ENCODE measurements at places on chromosomes 12 and 14.

- peak overlapping the region; percentile 71 for H3K27ac ChIP-seq
- peaks cover 81% of the 10 kb centered on the region for H3K4me1 ChIP-seq
- H3K27me3 ChIP-seq: no peaks in the 10 kb centered on the region
- H3K36me3 ChIP-seq: no peaks in the 10 kb centered on the region
- H3K4me3 ChIP-seq: peak overlapping the region; percentile 14
Measured at GRCh38 chr12:111434680-111435338, 29.1 kb downstream of the SH2B3 start.

GRCh38 chr12:93145086-93145485 is 216.0 kb upstream of the EEA1 start:
- no peaks in the 10 kb centered on the region for H3K36me3 ChIP-seq
- no peaks in the 10 kb centered on the region for H3K27me3 ChIP-seq
- no peak overlapping the region for H3K4me3 ChIP-seq
- H3K4me1 ChIP-seq: peaks cover 14% of the 10 kb centered on the region

- peak overlapping the region; percentile 30 for H3K4me3 ChIP-seq
- no peaks in the 10 kb centered on the region for H3K36me3 ChIP-seq
- H3K27ac ChIP-seq: no peak overlapping the region
- H3K27me3 ChIP-seq: no peaks in the 10 kb centered on the region
- DNase-seq: no peak
Measured at GRCh38 chr14:20624495-20625070, 16.9 kb downstream of the OR6S1 start.

DNA sequence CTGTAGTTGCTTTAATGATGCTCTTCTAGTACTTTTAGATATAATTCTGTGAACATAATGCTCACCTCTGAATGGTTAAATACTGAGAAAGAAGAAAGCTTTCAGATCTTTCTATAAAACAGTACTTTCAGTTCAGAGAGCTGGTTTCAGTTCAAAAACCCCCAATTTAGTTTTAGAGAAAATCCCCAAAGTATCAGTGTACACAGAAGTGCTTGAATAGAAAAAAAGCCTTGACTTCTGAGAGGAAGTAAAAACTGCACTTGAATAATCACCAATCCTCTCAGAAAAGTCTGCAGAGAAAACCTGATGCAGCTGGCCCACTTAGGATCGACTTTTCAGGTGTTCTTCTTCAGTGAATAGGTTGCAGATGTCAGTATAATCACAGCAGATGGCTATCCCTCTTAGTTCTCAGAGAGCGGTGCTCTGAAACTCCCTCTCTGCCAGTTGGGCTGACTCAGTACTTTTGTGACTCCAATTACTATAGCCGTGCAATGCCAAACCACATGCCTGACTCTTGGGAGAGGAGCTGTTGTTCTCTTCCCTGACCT is 616.3 kb downstream of the LRFN5 start:
- no peak overlapping the region for H3K4me3 ChIP-seq
- H3K27ac ChIP-seq: no peak overlapping the region
- DNase-seq: no peak
- no peaks in the 10 kb centered on the region for H3K36me3 ChIP-seq
- no peaks in the 10 kb centered on the region for H3K4me1 ChIP-seq

GRCh38 chr14:44170101-44170500 is 337.0 kb downstream of the FSCB start:
- no peak overlapping the region for H3K27ac ChIP-seq
- no peaks in the 10 kb centered on the region for H3K4me1 ChIP-seq
- H3K36me3 ChIP-seq: no peaks in the 10 kb centered on the region
- DNase-seq: no peak
- H3K4me3 ChIP-seq: no peak overlapping the region

- no peak for DNase-seq
- no peaks in the 10 kb centered on the region for H3K4me1 ChIP-seq
- no peaks in the 10 kb centered on the region for H3K27me3 ChIP-seq
- no peak overlapping the region for H3K4me3 ChIP-seq
Measured at GRCh38 chr12:47545938-47546609, 159.8 kb downstream of the RPAP3 start.

DNA sequence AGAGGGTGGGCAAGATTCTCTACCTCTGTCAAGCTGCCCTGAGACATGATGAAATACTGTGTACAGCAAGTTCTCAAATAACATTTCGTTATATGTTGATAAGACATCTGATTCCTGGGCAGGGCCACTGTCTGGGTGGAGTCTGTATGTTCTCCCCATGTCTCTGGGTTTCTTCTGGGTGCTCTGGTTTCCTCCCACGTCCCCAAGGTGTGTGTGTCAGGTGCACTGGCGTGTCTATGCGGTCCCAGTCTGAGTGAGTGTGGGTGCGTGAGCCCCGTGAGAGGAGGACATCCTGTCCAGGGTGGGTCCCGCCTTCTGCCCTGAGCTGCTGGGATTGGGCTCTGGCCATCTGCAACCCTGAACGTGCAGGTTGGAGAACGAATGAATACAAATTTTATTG is 29.6 kb downstream of the KCTD10 start:
- H3K27ac ChIP-seq: no peak overlapping the region
- H3K4me3 ChIP-seq: no peak overlapping the region
- H3K27me3 ChIP-seq: no peaks in the 10 kb centered on the region
- no peak for DNase-seq

GRCh38 chr14:60658909-60659585 is 9.8 kb upstream of the SIX1 start:
- peaks cover 20% of the 10 kb centered on the region for H3K4me1 ChIP-seq
- no peak overlapping the region for H3K27ac ChIP-seq
- DNase-seq: no peak

DNA sequence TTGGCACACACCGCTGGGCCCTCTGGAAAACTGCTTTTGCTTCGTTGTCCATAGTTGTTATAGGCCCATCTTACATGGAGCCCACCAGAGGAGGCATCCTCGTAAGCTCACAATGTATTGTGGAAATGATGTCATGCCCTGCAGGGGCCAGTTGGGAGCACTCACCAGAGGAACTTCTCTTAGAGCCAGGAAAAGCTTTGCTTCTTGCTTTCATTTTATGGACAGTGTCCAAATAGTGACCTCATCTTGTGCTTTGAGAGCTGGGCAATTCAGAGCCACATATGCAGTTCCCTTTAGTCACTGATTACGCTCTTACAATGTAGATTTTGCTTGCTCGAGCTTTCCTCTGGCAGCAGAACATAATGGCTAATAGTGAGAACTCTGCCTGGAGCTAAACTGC is 275.6 kb downstream of the AACS start:
- DNase-seq: no peak
- H3K27ac ChIP-seq: no peak overlapping the region
- H3K36me3 ChIP-seq: no peaks in the 10 kb centered on the region

DNA sequence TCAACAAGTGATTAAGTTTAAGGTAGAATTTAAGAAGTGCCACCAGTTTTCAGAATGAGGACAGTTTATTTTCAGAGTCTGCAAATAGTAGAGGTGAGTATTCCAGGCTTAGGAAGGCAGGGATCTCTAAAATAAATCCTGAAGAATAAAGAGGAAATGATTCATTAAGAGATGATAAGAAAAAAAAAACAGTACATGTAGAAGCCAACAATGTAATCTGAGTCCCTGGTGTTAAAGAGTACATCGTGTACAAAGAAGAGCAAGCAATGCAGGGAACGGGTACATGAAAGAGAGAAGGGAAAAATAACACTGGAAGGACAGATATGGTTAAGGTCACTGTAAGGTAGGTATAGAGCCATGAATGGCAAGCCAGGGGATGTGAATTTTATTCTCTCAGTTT is 95.2 kb upstream of the FOXG1 start:
- no peaks in the 10 kb centered on the region for H3K4me1 ChIP-seq
- H3K36me3 ChIP-seq: no peaks in the 10 kb centered on the region
- H3K27ac ChIP-seq: no peak overlapping the region
- H3K27me3 ChIP-seq: no peaks in the 10 kb centered on the region
- no peak overlapping the region for H3K4me3 ChIP-seq

- H3K4me1 ChIP-seq: no peaks in the 10 kb centered on the region
- no peaks in the 10 kb centered on the region for H3K36me3 ChIP-seq
- no peaks in the 10 kb centered on the region for H3K27me3 ChIP-seq
- H3K4me3 ChIP-seq: no peak overlapping the region
- H3K27ac ChIP-seq: no peak overlapping the region
Measured at GRCh38 chr14:67392123-67392522, 19.8 kb downstream of the PLEK2 start.

GRCh38 chr14:69605738-69606137 is 5.7 kb upstream of the SUSD6 start:
- no peak for DNase-seq
- H3K36me3 ChIP-seq: no peaks in the 10 kb centered on the region
- H3K4me1 ChIP-seq: peaks cover 23% of the 10 kb centered on the region
- no peak overlapping the region for H3K4me3 ChIP-seq
- H3K27ac ChIP-seq: no peak overlapping the region

DNA sequence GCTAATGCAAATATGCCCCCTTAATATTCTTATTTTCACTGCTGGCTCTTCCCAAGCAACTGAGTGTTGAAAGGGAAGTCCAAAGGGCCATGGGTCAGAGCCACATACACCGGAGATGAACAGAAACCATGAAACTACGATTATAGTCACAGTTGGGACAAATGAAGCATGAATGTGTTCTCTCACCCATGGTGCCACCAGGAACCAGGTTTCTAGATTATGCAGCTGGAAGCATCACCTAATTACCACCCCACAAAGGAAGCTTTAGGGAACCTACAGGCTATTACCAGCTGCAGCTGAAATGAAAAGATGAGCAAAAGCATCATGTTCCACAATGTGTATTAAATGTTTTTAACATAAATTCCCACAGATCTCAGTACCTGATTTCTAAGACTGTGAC is 15.4 kb downstream of the TMTC1 start:
- no peak overlapping the region for H3K27ac ChIP-seq
- peaks cover 22% of the 10 kb centered on the region for H3K4me1 ChIP-seq
- H3K36me3 ChIP-seq: no peaks in the 10 kb centered on the region

GRCh38 chr12:106582641-106583230 is at the start of gene RFX4:
RFX4 (plus strand) TSS chr12:106583004; CDS start chr12:106583321, 317 bp downstream.
- peaks cover 66% of the 10 kb centered on the region for H3K4me1 ChIP-seq
- peaks cover 24% of the 10 kb centered on the region for H3K27me3 ChIP-seq
- DNase-seq: no peak
- H3K4me3 ChIP-seq: peak within 1 kb of the TSS; percentile 28

DNA sequence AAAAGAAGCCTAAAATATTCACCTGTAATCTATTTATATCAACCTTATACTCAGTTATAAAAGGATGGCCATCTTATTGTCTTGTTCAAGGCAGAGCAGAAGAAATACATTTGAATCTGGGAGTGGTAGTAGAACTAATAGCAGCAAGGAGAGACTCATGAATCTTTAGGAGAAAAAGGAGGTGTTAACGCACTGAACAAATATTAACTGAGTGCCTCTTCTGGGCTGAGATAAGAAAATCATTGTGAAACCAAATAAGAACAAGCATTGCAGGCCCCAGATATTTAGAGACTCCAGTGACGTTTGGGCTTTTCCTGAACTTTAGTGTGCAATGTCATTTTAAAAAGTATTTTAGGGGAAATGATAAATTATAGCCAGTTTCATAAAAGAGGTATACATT is 790.6 kb downstream of the DIO2 start:
- no peak for DNase-seq
- H3K4me3 ChIP-seq: no peak overlapping the region
- no peaks in the 10 kb centered on the region for H3K27me3 ChIP-seq

- no peak overlapping the region for H3K27ac ChIP-seq
- no peaks in the 10 kb centered on the region for H3K36me3 ChIP-seq
- H3K4me3 ChIP-seq: no peak overlapping the region
- no peaks in the 10 kb centered on the region for H3K4me1 ChIP-seq
Measured at GRCh38 chr14:47278233-47278842, 397.1 kb downstream of the MDGA2 start.

DNA sequence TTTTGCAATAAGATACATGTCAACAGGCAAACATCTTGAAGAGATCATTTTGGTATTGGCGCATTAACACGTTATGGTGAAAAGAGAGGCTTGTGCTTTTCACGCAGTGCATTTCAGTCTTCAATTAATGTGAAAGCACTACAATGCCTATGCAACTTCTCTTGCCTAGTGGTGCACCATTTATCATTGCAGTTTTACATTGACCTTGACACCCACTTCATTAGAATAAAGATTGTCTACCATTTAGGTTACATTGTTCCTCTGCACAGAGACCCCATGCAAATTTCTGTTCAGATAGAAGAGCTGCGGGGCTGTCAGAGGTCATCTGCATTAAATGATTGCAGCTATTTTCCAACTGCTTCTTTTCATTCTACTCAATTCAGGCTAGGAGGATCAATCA is 212.2 kb upstream of the NPAS3 start:
- H3K4me1 ChIP-seq: no peaks in the 10 kb centered on the region
- H3K36me3 ChIP-seq: no peaks in the 10 kb centered on the region
- H3K27me3 ChIP-seq: no peaks in the 10 kb centered on the region
- H3K4me3 ChIP-seq: no peak overlapping the region

- H3K4me1 ChIP-seq: peaks cover 44% of the 10 kb centered on the region
- DNase-seq: no peak
- H3K36me3 ChIP-seq: no peaks in the 10 kb centered on the region
- H3K4me3 ChIP-seq: peak within 1 kb of the TSS; percentile 14
- peak within 1 kb of the TSS; percentile 62 for H3K27ac ChIP-seq
Measured at GRCh38 chr12:14961466-14962152, at the start of gene ARHGDIB. ARHGDIB (minus strand) TSS chr12:14961601; CDS start chr12:14950712, 10,889 bp downstream.

GRCh38 chr14:81589381-81590065 is 55.9 kb upstream of the SEL1L start:
- no peak for DNase-seq
- H3K27ac ChIP-seq: no peak overlapping the region
- H3K27me3 ChIP-seq: no peaks in the 10 kb centered on the region
- no peaks in the 10 kb centered on the region for H3K4me1 ChIP-seq
- H3K4me3 ChIP-seq: no peak overlapping the region
- no peaks in the 10 kb centered on the region for H3K36me3 ChIP-seq

GRCh38 chr12:2652401-2653081 is 142.2 kb upstream of the FKBP4 start:
- no peak overlapping the region for H3K4me3 ChIP-seq
- no peaks in the 10 kb centered on the region for H3K4me1 ChIP-seq
- H3K27me3 ChIP-seq: no peaks in the 10 kb centered on the region
- H3K36me3 ChIP-seq: no peaks in the 10 kb centered on the region
- DNase-seq: no peak

DNA sequence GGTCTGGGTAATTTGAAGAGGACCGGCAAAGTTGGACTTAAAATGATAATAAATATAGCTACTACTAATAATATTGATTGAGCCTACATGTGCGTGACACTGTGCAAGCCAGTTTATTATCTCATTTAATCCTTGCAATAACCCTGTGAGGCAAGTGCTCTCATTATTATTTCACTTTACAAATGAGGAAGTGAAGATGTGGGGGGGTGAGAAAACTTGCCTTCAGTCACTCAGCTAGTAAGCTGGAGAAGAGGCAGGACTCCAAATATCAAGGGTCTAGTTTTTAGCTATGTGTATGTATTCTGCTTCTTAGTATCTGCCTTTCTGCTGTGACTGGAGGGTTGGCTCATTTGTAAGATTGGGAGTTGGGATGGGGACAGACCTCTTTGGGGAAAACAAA is 39.2 kb downstream of the NPAS3 start:
- no peak overlapping the region for H3K27ac ChIP-seq
- no peak for DNase-seq
- no peaks in the 10 kb centered on the region for H3K36me3 ChIP-seq
- H3K4me1 ChIP-seq: no peaks in the 10 kb centered on the region
- no peak overlapping the region for H3K4me3 ChIP-seq
- H3K27me3 ChIP-seq: no peaks in the 10 kb centered on the region

GRCh38 chr12:132723764-132724140 is 13.1 kb downstream of the PGAM5 start:
- H3K36me3 ChIP-seq: no peaks in the 10 kb centered on the region
- H3K4me3 ChIP-seq: no peak overlapping the region
- no peaks in the 10 kb centered on the region for H3K4me1 ChIP-seq
- DNase-seq: no peak
- no peaks in the 10 kb centered on the region for H3K27me3 ChIP-seq

GRCh38 chr14:100536121-100536510 is 51.1 kb downstream of the BEGAIN start:
- no peak overlapping the region for H3K27ac ChIP-seq
- no peak for DNase-seq
- H3K4me3 ChIP-seq: no peak overlapping the region
- peaks cover 13% of the 10 kb centered on the region for H3K4me1 ChIP-seq
- no peaks in the 10 kb centered on the region for H3K27me3 ChIP-seq
